ENCODE measurements at places on chromosomes 12 and 14.

DNA sequence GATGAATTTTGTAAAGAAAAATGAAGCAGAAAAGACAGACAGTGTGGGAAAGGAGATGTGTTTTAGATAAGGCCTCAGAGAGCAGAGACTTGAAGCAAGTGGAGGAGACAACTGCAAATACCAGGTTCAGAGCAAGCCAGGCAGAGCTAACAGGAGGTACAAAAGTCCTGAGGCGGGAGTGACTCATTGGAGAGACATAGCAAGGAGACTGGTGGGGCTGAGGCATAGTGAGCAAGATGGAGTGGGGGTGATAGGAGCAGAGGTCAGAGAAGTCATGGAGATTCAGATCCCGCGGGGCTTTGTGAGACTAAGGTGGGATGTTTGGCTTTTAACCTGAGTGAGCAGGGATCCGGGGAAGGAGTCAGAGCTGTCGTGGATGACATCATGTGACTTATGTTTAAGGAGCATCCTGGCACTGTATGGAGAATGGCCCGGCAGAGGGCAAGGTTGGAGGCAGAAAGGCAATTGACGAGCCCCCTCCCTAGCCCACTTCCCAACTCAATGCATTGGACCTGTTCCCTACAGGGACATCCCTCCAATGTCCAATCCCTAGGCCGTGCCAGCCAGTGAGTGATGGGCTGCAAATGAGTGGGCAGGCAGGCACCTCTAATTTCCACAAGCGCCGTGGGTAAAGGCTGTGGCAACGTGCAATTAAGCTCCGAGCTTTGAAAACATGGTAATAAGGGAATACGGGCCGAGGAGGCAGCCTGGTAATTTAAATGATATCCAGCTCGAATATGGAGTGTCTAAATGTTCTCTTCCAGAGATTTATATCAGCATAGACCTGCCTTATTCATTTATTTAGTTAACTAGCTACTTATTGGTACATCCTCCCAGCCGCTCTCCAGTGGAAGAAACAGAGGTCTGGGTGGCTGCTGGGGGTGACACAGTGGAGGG lies 206.8 kb upstream of the LHX5 start:
- no peak for DNase-seq

DNA sequence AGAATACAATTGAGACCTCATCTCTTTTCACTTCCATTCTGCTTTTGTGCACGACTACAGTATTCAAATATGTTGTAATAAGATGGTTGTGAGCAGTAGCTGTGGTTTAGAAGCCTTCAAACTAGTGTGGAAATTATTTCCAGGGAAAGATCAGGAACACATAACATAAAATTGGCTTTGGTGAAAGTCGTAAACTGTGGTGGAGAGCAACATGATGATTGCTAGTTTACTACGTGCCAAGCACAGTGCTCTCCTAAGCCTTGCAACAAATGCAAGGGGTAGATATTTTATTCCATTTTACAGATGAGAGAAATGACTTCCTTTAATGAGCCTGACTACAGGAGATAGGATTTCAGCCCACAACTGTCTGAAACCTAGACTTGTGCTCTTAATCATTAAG lies 172.4 kb upstream of the LMNTD1 start:
- no peak for DNase-seq

GRCh38 chr14:104111301-104112112 lies 26.0 kb downstream of the ASPG start:
- no peak for DNase-seq

- DNase-seq: no peak
These were observed 665 bp downstream of the RHOF start for GRCh38 chr12:121792607-121793439.

DNA sequence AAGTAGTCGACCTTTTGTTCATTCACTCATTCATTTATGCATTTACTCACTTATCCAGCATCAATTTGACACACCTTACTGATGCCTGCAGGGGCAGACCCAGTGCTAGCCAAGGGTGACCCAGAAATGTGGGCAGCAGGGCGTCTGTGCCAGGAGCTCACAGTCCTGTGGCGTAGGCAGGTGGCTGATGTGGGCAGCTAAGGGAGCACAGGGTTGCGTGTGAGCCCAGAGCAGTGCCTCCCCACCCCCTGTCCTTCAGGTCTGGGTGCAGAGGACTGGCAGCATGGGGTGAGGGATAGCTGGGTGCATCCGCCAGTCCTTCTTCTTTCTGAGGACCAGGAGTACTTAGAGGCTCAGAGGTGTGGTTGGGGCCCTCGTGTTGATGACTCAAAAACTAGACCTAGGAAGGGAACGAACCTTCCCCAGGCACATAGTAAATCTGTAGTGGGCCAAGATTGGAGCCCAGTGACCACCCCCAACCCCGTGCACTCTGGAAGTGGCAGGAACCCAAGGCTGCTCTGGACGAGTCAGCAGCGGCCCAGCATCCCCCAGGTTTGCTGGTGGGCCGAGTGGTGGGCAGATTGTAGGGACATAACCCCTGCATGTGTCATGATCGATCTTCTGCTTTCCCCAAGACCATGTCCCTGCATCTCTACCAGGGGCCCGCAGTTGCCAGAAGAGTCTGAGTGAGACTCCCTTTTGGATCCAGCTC lies 63.9 kb downstream of the BEGAIN start:
- no peak for DNase-seq

DNA sequence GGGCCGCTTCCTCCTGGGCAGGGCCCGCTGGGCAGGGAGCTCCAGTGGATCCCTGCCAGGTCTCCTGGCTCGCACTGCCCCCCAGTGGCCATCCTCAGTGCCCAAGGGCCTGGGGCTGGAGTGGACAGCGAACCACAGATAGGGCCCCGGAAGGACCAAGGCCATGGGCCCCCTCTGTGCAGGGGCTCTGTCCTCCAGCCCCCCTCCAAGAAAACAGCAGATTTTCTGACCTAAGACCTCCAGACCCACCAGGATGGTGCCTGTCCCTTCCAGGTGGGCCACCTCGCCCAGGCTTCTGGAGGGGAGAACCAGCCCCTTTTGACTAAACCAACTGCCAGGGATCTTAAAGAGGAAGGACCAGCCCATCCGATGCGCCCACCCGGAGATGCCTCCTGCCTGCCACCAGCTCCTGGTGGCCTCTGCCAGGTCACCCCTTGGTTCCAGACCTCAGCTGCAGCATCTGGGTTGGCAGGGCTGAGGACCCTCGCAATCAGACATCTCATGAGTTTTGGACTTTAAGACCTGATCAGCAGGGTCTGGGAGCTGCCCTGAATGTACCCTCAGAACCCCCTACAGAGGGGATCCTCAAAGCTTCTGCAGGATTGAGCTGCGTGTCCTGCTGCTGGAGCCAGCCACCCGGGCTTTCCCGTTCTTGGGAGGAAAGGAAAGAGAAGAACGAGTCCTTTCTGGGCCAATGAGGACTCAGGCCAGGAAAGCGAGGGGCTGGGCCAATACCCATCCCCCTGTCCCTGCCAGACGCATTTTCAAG lies 325.8 kb upstream of the DIO3 start:
- peak; percentile 38 for DNase-seq

- DNase-seq: no peak
These were observed 484.7 kb downstream of the LRIG3 start for GRCh38 chr12:58435647-58436046.

DNA sequence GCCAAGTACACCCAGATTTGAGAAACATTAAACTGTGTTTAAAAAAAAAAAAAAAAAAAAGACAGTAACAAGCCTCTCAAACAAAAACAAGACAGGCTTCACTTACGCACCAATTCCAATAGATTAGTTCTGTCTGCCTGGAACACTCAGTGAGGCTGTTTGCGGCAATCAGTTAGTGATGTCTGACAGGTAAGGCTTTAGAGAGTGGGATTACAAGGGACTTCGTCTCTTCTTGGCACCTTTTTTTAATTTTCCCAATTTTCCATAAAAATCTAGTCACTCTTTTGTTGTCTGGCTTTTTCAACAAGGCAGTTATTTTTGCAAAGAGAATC lies 79.6 kb downstream of the NCOR2 start:
- no peak for DNase-seq

DNA sequence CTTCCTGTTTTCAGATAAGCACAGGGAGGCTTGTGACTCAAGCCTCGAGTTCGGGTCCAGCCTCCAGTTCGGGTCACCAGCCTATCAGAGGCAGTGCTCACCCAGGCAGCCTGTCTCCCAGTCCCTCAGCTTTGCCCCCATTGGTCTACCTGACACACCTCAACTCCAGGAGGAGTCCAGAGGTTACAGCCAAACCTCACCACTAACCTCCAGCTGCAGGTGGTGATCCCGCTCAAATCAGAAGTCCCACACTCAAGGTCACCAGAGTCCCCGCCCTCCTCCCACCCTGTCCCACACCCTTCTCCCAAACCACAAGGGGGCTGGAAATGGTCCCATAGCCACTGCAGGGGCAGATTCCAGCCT lies 42.1 kb downstream of the KDM2B start:
- DNase-seq: no peak

DNA sequence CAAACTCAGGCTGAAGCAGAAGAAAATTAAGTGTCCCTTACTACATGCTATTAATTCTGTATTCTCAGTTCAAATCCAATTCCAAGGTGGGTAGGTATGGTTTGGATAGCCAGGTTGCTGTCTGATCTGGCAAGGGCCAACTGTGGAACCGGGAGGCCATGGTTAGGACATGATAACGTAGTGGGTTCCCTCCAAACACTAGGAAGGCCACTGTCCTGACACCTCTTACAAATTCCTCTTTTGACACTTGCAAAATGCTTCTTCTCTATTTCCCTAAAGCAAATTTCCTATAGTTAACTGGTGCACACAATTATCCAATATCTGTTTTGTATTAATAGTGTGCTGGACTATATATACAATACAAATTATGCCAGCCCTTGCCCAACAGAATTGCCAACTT lies 70.8 kb downstream of the RNF34 start:
- no peak for DNase-seq

DNA sequence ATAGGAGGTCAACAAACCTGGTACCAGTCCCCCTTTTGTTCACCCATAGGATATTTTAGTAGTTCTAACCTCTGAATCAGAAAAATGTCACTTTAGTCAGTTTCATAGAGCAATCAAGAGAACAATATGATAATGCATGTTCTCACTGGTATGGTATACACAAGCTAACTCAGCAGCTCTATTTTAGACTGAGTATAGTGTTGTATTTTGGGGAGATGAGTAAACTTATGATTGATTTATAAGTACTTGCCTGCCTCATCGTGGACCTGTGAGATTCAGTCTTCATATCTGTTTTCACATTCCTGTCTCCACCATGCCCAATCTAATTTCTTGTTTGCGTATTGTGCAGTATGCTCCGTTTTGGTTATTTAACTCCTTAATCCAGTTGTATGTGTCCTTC lies 20.9 kb downstream of the COX16 start:
- DNase-seq: no peak

DNA sequence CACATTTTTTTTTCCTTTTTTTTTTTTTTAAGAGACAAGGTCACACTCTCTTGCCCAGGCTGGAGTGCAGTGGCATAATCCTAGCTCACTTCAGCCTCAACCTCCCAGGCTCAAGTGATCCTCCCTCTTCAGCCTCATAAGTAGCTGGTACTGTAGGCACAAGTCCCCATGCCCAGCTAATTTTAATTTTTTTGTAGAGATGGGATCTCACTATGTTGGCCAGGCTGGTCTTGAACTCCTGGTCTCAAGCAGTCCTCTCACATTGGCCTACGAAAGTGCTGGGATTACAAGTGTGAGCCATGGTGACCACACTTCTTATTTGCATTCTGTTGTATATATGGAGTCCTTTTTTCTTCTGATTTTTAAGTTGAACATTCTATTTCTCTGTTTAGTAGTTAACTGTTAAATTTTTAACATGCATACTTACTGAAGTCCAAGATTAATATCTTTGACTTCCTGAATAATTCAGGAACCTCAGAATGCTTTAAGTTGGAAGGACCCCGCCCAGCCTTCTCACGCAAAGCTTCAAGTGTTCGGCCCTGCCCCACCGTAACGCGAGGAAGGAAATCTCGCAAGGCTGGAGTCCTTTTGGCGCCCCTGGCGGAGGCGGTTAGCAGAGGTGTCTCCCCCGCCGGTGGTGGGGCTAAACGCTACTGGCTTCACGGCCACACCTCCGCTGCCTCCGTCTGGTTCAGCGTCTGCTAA lies 21.6 kb downstream of the SPATS2 start:
- DNase-seq: no peak

- DNase-seq: no peak
These were observed 18.1 kb downstream of the ASPG start for GRCh38 chr14:104103446-104104075.

DNA sequence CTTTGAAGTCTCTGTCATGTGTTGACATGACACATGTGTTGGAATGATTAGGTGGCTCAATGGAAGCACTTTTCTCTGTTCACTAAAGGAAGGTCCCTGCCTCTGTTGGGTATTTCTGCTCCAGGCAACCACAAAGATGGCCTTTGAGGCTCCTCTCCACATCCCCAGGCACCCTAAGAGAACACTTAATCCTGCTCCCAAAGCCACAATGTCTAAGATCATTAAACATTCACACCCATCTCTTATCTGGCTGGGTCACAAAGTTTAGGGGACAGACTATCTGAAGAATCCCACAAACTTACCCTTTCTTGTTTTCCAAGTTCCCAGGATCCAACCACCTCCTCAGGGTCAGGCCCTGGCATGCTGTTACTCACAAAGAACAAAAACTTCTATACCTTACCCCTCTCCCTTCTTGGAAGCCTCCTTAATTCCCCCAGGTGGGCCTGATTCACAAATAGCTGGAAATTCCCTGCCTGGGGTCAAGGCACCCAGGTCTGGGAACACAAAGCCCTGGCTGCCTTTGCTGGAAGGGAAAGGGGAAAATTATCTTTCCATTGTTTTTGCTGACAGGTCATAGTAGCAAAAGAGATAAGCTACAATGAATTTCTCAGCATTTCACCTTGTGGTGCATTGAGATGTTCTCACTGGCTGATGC lies 333.7 kb downstream of the PCNX1 start:
- no peak for DNase-seq

DNA sequence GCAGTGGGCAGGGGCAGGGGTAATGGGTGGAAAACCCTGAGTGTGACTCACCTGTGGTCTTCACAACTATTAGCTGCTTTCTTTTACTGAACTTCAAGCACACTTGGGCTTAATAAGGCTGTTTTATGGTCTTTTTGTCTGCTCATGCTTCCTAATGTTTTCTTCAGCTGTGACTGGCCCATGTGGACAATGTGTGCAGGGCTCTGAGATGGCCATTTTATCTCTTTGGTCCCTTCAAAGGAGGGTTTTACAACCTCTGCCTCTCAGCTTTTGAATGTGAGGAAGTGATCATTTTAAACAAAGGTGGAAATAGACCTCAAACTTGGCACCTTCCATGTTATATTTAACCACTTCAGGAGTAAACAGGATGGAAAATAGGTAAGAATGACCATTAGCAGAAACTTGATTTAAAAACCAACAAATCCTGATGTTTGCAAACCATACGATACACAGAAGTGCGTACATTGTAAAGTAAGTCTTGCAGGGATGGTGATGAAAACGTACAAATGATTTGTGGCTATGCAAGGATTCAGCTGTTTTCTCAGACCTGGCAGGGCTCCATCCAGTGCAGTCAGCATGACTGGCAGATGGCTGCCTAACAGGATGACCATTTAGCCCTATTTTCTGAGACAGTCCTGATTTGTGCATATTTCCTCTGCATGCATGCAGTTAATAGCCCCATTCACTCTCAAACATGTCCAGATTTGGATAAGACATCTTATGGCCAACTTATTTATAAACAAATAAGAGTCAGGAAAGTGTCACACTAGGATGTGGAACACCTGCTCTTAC lies 103.2 kb downstream of the SLC38A4 start:
- DNase-seq: peak; percentile 71
